ENCODE measurements at places on chromosomes 4 and X. TPM values are rescaled to one million over a fixed set of nuclear protein-coding genes. Genes with fewer than 3 reads are reported as not detected.
A peak's percentile ranks its signal among the peaks of the same experiment; 100 is the strongest.

PCSK1N gene
- total RNA-seq, result 3.4 TPM

ARHGEF9 gene
- 22.5 TPM for total RNA-seq

ARR3 gene
- not detected for total RNA-seq

GRCh38 chrX:644304-645281, 14.0 kb downstream of the SHOX start:
- H3K4me3 ChIP-seq, result no peak overlapping the region
- no peaks in the 10 kb centered on the region for H3K27me3 ChIP-seq
- H3K36me3 ChIP-seq, result no peaks in the 10 kb centered on the region
- DNase-seq, result no peak
- no peaks in the 10 kb centered on the region for H3K4me1 ChIP-seq

DNA sequence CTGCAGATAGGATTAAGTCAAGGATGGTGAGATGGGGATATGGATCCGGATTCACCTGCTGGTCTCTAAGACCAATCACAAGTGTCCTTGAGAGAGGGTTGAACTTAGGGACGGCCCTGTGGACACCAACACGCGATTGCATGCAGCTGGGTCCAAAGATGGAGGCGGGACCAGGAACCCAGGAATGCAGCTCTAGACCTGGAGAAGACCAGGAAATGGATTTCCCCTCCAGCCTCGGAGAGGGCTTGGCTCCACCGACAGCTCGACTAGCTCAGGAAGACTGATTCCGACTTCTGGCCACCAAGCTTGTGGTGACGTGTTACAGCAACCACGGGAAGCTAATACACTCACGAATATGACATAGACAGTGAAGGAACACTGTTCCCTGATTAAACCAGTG, 4.7 kb downstream of the C4orf50 start:
- no peaks in the 10 kb centered on the region for H3K4me1 ChIP-seq
- H3K36me3 ChIP-seq, result no peaks in the 10 kb centered on the region
- H3K4me3 ChIP-seq, result no peak overlapping the region

GRCh38 chr4:183380901-183381300, 58.7 kb upstream of the CLDN24 start:
- H3K4me3 ChIP-seq, result no peak overlapping the region
- no peak overlapping the region for H3K27ac ChIP-seq
- no peaks in the 10 kb centered on the region for H3K36me3 ChIP-seq
- no peaks in the 10 kb centered on the region for H3K4me1 ChIP-seq
- H3K27me3 ChIP-seq, result no peaks in the 10 kb centered on the region

DNA sequence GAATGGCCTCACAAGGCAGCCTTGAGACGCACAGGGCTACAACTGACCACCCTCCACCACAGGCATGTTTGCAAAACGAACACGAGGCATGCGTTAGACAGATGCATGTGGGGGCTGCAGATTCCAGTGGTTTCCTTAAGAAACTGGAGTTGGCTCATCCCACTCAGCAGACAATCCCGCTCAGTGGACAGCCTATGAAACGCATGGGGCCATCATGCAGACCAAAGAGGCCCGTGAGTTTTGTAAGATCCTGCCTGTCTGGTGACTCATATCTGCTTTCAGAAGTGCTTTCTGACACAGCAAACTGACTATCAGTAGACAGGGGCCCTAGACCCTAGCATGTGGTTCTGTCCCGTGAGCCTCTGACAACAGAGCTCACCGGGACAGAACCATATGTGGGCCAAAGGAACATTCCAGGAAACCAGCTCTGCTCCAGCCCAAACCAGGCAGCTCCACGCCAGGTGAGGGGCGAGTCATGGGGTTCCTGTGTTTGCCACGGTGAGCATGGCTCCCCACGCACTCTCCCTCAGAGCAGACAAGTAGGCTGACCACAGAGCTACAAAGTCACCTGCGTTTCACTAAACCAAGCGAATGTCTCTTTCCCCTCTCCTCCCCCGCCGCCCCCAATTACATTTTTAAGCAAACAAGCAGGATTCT, 74.4 kb downstream of the MTMR1 start:
- H3K4me1 ChIP-seq, result no peaks in the 10 kb centered on the region
- DNase-seq, result peak; percentile 29
- no peak overlapping the region for H3K4me3 ChIP-seq
- no peak overlapping the region for H3K27ac ChIP-seq
- no peaks in the 10 kb centered on the region for H3K27me3 ChIP-seq

GRCh38 chr4:144740316-144740715, 94.4 kb downstream of the HHIP start:
- no peak overlapping the region for H3K4me3 ChIP-seq
- no peaks in the 10 kb centered on the region for H3K27me3 ChIP-seq
- H3K27ac ChIP-seq, result no peak overlapping the region
- DNase-seq, result no peak
- no peaks in the 10 kb centered on the region for H3K4me1 ChIP-seq
- no peaks in the 10 kb centered on the region for H3K36me3 ChIP-seq

GRCh38 chr4:1464581-1465171, 58.4 kb upstream of the NKX1-1 start:
- no peaks in the 10 kb centered on the region for H3K36me3 ChIP-seq
- H3K27me3 ChIP-seq, result no peaks in the 10 kb centered on the region
- no peaks in the 10 kb centered on the region for H3K4me1 ChIP-seq

GRCh38 chr4:38062776-38063097, 102.5 kb downstream of the PTTG2 start:
- H3K27ac ChIP-seq, result peak overlapping the region; percentile 74
- no peaks in the 10 kb centered on the region for H3K36me3 ChIP-seq
- H3K4me3 ChIP-seq, result no peak overlapping the region
- DNase-seq, result no peak

DNA sequence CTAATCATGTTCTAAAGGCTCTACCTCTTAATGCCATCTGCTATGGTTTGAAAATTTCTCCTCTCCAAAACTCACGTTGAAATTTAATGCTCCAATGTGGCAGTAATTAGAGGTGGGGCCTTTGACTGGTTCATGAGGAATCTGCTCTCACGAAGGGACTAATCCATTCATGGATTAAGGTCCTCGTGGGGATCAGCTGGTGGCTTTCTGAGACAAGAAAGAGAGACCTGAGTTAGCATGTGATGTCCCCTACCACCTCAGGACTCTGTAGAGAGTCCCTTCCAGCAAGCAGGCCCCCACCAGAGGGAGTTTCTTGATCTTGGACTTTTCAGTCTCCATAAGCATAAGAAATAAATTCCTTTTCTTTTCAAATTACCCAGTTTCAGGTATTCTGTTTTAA, 65.3 kb downstream of the WDFY3 start:
- no peaks in the 10 kb centered on the region for H3K27me3 ChIP-seq
- peaks cover 7% of the 10 kb centered on the region for H3K4me1 ChIP-seq
- DNase-seq, result no peak
- H3K27ac ChIP-seq, result no peak overlapping the region
- no peak overlapping the region for H3K4me3 ChIP-seq
- H3K36me3 ChIP-seq, result no peaks in the 10 kb centered on the region

- no peak overlapping the region for H3K4me3 ChIP-seq
- no peaks in the 10 kb centered on the region for H3K36me3 ChIP-seq
- H3K27me3 ChIP-seq, result no peaks in the 10 kb centered on the region
- no peaks in the 10 kb centered on the region for H3K4me1 ChIP-seq
These were observed 364.2 kb upstream of the GALNTL6 start for GRCh38 chr4:171448919-171449481.

DNA sequence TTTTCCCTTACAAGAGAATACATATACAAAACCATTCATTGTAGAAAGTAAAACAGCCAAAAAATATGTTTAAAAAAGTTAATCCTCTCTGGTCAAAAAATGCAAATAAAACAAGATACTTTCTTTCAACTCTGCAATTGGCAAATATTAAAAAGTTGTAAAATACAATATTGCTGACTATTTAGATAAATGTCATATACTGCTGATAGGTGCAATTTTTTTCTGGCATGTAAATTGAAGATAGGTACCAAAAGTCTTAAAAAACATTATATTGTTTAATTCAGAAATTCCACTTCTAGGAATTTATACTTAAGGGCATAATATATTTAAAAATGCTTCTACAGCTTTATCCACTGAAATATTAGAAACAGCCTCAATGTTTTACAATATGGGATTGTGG, 66.4 kb upstream of the TLL1 start:
- no peak overlapping the region for H3K4me3 ChIP-seq
- H3K4me1 ChIP-seq, result no peaks in the 10 kb centered on the region
- no peaks in the 10 kb centered on the region for H3K27me3 ChIP-seq
- no peaks in the 10 kb centered on the region for H3K36me3 ChIP-seq
- DNase-seq, result no peak

- H3K4me1 ChIP-seq, result no peaks in the 10 kb centered on the region
- no peaks in the 10 kb centered on the region for H3K27me3 ChIP-seq
- no peaks in the 10 kb centered on the region for H3K36me3 ChIP-seq
- no peak overlapping the region for H3K4me3 ChIP-seq
- no peak overlapping the region for H3K27ac ChIP-seq
These were observed 2108.9 kb upstream of the TENM3 start for GRCh38 chr4:180134091-180134866.

DNA sequence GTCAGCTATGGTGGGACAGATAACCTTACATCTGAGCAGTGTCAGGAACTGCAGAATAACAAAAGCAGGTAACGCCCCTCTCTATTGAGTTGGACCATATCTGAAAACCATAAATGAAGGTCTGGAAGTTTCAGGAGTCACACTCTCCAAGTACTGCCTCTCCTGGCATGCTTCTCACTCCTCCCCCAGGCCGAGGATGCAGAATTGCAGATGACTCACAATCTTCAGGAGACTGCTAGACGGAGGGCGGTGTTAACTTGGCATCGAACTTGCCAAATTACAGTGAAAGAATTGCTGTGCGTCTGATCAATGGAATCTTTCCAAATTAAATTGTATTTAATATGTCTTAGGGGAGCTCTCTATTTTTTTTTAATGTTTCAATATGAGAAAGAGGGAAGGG, 67.1 kb upstream of the TRIM2 start:
- no peaks in the 10 kb centered on the region for H3K27me3 ChIP-seq
- no peak overlapping the region for H3K27ac ChIP-seq
- no peaks in the 10 kb centered on the region for H3K36me3 ChIP-seq

DNA sequence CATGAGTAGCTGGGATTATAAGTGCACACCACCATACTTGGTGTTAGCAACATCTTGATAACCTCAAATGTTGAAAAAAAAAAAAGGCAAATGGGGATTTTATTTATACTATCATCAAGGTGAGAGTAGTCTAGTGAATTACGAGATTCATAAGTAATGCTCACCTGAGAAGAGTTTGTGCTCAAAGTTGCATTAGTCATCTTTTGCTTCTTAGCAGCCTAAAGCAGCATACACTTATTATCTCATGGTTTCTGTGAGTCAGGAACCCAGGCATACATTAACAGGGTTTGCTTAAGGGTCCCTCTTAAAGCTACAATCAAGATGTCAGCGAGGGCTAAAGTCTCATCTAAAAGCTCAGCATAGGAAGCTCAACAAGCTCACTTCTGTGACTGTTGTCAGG, 8.2 kb upstream of the EXOSC9 start:
- H3K27ac ChIP-seq, result no peak overlapping the region
- no peaks in the 10 kb centered on the region for H3K4me1 ChIP-seq
- no peaks in the 10 kb centered on the region for H3K27me3 ChIP-seq

DNA sequence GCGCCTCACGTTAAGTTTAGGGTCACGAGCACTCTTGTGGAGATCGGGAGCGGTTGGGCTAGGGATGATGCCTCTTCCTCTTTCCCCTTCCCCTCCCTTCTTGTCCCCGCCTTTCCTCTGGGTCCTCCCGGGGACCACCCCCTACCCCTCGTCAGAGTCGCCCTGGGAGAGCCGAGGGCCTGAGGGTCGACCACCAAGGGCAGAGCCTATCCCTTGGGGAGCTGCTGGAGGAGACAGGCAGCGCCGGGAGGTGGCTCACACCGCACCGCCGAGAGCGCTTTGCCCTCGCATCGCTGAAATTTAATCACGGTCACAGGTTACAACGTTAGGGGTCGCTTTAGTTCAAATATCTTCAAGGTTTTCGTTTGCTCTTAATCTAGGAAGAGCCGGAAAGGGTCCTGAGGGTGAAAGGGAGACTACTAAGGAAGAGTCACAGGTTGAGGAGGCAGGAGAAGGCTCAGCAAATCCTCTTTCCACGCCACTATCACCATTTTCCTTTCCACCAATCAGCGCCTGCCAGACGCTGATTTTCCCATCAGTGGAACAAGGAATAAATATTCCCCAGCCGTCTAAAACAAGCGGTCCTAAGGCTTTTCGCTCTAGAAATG, 528 bp upstream of the SNCA start:
- no peaks in the 10 kb centered on the region for H3K4me1 ChIP-seq
- H3K27ac ChIP-seq, result peak overlapping the region; percentile 84
- H3K4me3 ChIP-seq, result peak overlapping the region; percentile 62

DNA sequence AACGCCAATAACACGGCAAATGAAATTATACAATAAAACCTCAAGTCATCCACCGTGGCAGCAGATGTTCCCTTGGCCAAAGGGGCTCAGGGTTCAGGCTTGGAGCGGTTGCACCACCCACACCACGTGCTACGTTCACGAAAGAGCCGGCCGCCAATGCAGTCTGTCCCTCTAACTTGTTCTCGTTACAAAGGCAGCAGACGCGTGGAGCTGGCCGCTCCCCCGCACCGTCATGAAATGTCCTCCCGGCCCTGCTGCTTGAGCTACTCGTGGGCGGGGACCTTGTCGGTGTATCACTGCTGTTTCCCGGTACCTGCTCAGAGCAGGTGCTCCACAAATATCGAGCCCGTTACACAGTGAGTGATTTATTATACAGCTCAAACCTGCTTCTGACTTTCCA, 36.4 kb upstream of the MAN2B2 start:
- no peak overlapping the region for H3K27ac ChIP-seq
- no peaks in the 10 kb centered on the region for H3K4me1 ChIP-seq
- DNase-seq, result no peak
- no peaks in the 10 kb centered on the region for H3K27me3 ChIP-seq
- H3K4me3 ChIP-seq, result no peak overlapping the region

DNA sequence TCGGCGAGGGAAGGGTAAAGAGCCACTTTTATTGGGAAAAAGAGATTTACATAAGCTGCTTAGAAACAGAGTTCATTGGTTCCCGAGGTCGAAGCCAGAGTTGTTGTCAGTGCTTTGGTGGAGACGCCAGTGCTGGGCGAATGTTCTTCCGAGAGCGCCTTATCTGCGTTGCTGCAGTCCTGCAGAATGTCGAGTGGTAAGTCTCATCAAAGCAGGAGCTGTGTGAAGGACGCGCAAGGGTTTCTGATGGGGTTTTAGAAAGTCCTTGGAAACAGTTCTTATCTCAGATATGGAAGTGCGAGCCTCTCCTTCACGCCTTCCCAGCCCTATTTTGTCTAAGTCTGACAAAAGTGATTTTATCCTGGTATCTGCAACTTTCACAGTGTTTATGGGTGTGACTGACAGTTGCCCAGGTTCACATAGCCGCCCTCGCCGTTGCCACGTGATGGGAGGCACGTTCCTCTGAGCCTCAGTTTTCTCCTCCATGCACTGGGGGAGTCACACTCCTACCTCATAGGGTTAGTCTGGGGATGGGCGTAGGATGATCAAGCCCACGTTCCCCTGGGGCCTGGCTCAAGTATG, 47.3 kb upstream of the NSG1 start:
- no peaks in the 10 kb centered on the region for H3K36me3 ChIP-seq
- H3K27ac ChIP-seq, result no peak overlapping the region
- no peaks in the 10 kb centered on the region for H3K4me1 ChIP-seq
- DNase-seq, result no peak
- no peaks in the 10 kb centered on the region for H3K27me3 ChIP-seq
- no peak overlapping the region for H3K4me3 ChIP-seq

All from uterus (tissue), 4 donors.